ENCODE measurements at places on chromosomes 1 and 21. TPM values are rescaled to one million over a fixed set of nuclear protein-coding genes. Genes with fewer than 3 reads are reported as not detected.

DNA sequence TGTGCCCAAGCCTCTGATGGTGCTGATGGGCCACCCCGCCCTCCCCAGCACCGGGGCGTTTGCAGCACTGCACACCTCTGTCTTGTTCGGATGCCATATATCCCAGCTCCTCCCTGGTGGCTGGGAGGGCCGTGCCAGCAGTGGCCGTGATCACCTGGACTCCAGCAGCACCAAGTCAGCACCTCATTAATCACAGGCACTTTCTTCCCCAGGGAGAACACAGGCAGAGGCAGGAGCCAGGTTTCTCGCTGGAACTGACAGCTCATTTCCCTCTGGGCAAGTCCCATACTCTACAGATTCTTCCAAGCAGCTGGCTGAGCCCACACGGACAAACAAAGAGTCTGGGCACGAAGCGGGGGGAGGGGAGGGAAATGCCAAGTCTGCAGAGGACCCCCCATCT is 141.7 kb upstream of the EDN2 start:
- peak; percentile 50 for DNase-seq

DNA sequence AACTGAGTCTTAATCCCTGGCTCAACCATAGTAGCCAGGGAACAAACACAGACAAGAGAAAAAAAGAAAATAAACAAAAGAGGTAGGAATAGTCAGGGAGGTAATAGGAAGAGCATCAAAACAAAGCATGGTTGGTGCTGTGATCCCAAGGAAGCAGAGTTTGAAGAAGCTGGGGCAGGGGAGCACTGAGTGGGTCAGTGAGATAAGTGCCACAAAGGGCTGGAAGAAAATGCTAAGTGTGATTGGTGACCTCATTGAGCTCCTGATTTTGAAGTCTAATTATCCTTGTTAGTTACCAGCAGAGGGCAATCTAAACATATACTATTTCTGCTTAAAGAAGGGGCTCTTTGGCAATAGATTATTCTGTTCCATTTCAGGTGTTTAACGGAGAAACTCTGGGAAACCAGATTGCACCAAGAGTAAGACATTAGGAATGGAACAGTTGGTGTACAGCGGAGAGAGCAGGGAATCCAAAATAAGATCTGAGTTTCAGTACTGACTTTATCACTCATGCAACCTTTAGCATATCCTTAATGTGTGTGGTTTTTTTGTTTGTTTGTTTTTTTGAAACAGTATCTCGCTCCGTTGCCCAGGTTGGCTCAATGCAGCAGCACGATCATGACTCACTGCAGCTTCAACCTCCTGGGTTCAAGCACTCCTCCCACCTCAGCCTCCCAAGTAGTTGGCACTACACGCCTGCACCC is 30.7 kb upstream of the KIAA1614 start:
- peak; percentile 43 for DNase-seq

GRCh38 chr1:233261206-233261605 is 34.3 kb downstream of the PCNX2 start:
- DNase-seq, result peak; percentile 23

TNFSF4 gene
- 0.07 TPM for total RNA-seq

PTGFR gene
- 3.1 TPM for total RNA-seq

NOS1AP gene
- 1.8 TPM for total RNA-seq

Measured in HT1080 (cell line).